ENCODE measurements at places on chromosomes 3 and 15. TPM values are rescaled to one million over a fixed set of nuclear protein-coding genes. Genes with fewer than 3 reads are reported as not detected.

ANKRD63 gene
- not detected for total RNA-seq

GATM gene
- total RNA-seq = 0.16 TPM

IGSF11 gene
- total RNA-seq = 0.09 TPM

EIF1B gene
- total RNA-seq = 9.6 TPM

FAM81A gene
- total RNA-seq = under 0.01 TPM

MUSTN1 gene
- total RNA-seq = not detected

CNTN4 gene
- not detected for total RNA-seq

THSD4 gene
- 13.9 TPM for total RNA-seq

HRH1 gene
- 38.1 TPM for total RNA-seq

PRR20G gene
- not detected for total RNA-seq

SV2B gene
- under 0.01 TPM for total RNA-seq

GPD1L gene
- 13.9 TPM for total RNA-seq

CYP19A1 gene
- total RNA-seq = 1.8 TPM

KCNMB2 gene
- not detected for total RNA-seq

CCR3 gene
- 0.09 TPM for total RNA-seq

FAM174B gene
- 4.1 TPM for total RNA-seq

Data from bronchial smooth muscle cell (primary cell).